ENCODE measurements at places on chromosomes 16 and 17. TPM values are rescaled to one million over a fixed set of nuclear protein-coding genes. Genes with fewer than 3 reads are reported as not detected.

PMFBP1 gene
- 0.05 TPM for total RNA-seq

PIPOX gene
- 0.21 TPM for total RNA-seq

SLC35G6 gene
- total RNA-seq: not detected

TP53TG3D gene
- 1.1 TPM for total RNA-seq

SSTR5 gene
- total RNA-seq: 0.49 TPM

ELAC2 gene
- total RNA-seq: 108 TPM

Measured in A549 treated with GW870086 at 1 μM for 4 hours (cell line).